ENCODE measurements at places on chromosomes 11 and 22.
A peak's percentile ranks its signal among the peaks of the same experiment; 100 is the strongest.

DNA sequence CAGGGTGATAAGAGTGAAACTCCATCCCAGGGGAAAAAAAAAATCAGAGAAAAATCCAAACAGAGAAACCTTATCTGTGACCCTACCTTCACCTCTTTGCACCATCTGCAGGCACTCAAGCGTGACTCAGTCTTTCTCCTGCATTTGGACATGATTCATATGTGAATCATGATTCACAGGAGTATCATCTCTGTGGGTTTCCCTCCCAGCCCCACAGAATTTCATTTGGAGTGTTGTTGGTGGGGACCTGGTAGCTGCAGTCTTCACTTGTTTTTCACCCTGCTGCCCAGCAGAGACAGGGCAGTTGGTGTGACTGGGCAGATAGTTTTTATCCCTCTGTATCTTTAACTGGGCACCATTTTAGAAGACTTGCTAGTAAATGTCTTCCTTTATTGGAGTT, 75.7 kb downstream of the DEPDC5 start:
- peak; percentile 70 for DNase-seq

DNA sequence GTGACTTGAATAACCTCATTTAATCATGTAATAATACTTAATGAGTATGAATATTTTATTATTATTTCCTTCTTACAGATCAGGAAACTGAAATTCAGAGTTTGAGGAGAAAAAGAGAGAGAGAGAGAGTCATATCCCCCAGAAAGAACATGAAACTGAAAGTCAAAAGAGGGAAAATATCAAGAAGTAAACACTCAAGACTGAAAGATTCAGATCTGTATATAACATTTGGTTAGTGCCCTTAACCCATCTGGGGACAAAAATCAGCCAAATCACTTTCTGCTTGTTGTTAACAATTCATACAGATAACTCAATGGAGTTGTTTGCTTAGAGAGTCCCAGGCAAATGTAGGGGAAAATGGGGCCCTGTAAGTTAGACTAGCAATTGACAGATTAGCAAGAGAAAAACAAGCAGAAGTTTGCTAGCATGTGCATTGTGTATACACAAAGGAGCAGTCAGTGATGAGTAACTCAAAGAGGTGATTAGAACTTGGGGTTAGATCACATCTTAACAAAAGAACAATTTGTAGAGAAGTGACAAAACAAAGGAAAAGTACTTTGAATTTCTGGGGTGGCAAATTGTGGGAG, 25.9 kb upstream of the MMP13 start:
- DNase-seq, result no peak

DNA sequence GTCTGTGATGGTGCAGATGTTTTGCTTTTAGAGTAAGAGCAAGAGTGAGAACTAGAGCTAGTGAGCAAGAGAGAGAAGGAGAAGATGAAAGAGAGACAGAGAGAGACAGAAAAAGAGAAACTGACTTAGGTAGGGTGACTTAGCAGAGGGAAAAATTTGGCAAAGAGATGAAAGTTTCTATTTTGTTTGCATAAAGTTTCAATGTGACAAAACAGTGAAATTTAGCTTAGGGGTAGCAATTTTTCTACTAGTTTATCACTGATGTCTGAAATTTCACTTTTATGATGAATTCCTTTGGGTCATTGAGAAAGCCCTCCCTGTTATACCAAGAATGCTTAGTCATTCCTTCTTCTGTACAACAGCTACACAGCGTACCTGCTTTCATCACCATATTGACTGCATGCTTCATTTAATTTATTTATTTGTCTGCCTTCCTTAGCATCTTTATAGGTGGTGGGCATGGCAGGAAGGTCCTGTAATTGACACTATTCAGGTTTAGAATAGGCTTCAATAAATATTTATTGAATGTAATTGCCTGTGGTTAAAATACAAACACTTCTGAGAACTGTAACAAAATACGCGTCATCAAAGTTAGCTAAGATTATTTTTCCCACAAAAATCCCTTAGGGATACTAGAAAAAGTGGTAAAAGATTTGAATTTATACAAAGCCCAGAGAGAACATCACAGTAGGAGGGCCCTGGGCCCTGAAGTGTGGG, 19.9 kb upstream of the CTSC start:
- DNase-seq, result no peak

DNA sequence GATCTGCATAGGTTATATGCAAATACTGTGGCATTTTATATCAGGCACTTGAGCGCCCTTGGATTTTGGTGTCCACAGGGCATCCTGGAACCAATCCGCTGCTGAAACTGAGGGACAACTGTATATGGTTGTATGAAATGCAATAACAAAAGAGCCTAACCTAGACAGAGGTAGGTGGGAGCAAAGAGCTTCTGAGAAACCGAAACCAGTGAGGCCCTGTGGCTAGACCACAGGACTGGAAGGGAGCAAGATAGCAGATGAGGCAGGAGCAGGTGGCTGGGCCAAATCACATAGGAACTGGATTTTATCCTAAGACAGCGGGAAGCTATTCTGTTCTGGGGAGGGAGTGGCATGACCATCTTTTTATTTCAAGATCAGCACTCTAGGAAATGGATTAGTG, 30.1 kb downstream of the RCN1 start:
- no peak for DNase-seq

- peak; percentile 29 for DNase-seq
These were observed 4.2 kb downstream of the USP35 start for GRCh38 chr11:78192911-78193351.

- DNase-seq, result peak; percentile 69
These were observed 116.2 kb downstream of the ETS1 start for GRCh38 chr11:128471138-128471661.

- no peak for DNase-seq
These were observed 36.8 kb upstream of the ADORA2A start for GRCh38 chr22:24390576-24390975.

- DNase-seq, result peak; percentile 80
These were observed at the start of gene MFNG for GRCh38 chr22:37486224-37486845. MFNG (minus strand) TSS chr22:37486384; CDS start chr22:37486177, 207 bp downstream.

DNA sequence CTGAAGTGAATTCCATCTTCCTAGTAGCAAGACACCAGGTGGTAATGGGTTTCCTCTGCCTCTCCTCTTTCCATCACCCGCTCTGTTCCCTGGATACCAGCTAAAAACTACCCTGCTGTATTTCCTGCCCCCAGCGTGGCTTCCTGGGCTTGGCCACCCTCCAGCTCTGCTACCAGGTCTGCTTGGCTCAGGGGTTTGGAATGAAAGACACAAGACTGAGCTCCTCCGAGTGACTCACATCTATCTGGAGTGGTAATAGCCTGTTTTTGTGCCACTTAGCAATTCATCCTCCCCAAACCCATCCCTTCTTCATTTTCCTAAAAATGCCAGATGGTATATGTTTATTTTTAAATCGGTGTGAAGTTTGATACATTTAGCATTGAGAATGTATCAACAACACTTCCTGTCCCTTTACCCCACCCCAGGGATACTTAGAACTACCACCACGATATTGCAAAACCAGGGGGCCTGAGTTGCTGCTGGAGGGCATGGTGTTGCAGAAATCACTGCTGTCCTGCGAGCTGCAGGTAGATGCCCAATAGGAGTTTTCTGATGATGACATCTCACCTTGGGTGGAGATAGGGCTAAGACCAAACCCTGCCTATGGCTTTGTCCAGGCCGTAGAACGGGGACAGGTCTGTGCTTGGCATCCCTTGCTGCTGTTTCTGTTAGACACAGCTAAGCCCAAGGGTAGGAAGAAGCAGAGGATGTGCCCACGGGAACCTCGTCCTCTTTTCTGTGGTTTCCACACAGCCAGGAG, 7.5 kb upstream of the MICAL3 start:
- DNase-seq, result no peak

GRCh38 chr22:36954251-36955014, 41.0 kb downstream of the CSF2RB start:
- no peak for DNase-seq

GRCh38 chr11:69202511-69203221, 46.9 kb downstream of the SMIM38 start:
- DNase-seq, result no peak

GRCh38 chr11:122879785-122880184, 2.8 kb upstream of the JHY start:
- DNase-seq, result no peak

GRCh38 chr11:47887910-47888569, 39.9 kb upstream of the NUP160 start:
- no peak for DNase-seq

Measured in stimulated activated CD4-positive, alpha-beta T cell treated with anti-CD3 and anti-CD28 coated beads, Interleukin-1b, Interleukin-23, amount 100 ng/mL, for 48 hours (primary cell).